ENCODE measurements at places on chromosomes 16 and 17. TPM values are rescaled to one million over a fixed set of nuclear protein-coding genes. Genes with fewer than 3 reads are reported as not detected.

DNA sequence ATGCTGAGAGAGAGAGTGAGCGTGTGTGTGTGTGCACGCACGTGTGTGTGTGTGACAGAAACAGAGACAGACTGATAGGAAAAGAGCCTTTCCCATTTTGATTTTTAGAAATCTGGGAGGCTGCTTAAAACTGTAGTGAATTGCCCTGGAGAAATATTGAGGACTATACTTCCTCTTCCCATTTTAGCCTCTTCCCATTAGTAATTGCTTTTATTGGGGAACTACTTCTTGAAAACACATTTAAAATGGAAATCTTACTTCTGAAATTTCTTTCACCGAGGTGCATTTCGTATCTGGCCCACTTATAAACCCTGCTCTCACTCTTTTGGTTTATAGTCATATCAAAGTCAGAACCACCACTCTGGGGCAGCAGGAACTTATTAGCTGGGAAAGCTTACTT is 47.1 kb downstream of the NUP93 start:
- no peak for DNase-seq

GRCh38 chr16:23298290-23298915 is 3.7 kb upstream of the SCNN1B start:
- no peak for DNase-seq

SLC12A4 gene
- total RNA-seq: 22.8 TPM

GJC1 gene
- total RNA-seq: 1.4 TPM

MEOX1 gene
- 1.6 TPM for total RNA-seq

Data from naive thymus-derived CD4-positive, alpha-beta T cell (primary cell).